ENCODE measurements at places on chromosomes 2 and 18. TPM values are rescaled to one million over a fixed set of nuclear protein-coding genes. Genes with fewer than 3 reads are reported as not detected.
A peak's percentile ranks its signal among the peaks of the same experiment; 100 is the strongest.

Gene SLC5A7
- total RNA-seq, result 0.06 TPM

Gene ALLC
- not detected for total RNA-seq

Gene PDK1
- total RNA-seq, result 66.3 TPM

Gene CDKL4
- not detected for total RNA-seq

Gene SPATA3
- not detected for total RNA-seq

Gene RAB6C
- not detected for total RNA-seq

Gene POLR1A
- total RNA-seq, result 36.5 TPM

Gene VIL1
- 0.26 TPM for total RNA-seq

Gene UGT1A3
- not detected for total RNA-seq

GRCh38 chr2:72414137-72414760 lies 266.6 kb upstream of the CYP26B1 start:
- no peak for DNase-seq
- H3K27me3 ChIP-seq, result no peaks in the 10 kb centered on the region
- H3K27ac ChIP-seq, result no peak overlapping the region
- no peaks in the 10 kb centered on the region for H3K36me3 ChIP-seq
- no peak overlapping the region for H3K4me3 ChIP-seq

GRCh38 chr18:34726286-34727004 lies 16.3 kb downstream of the DTNA start:
- H3K4me3 ChIP-seq, result no peak overlapping the region
- no peaks in the 10 kb centered on the region for H3K36me3 ChIP-seq
- H3K27ac ChIP-seq, result no peak overlapping the region
- no peaks in the 10 kb centered on the region for H3K27me3 ChIP-seq
- no peaks in the 10 kb centered on the region for H3K4me1 ChIP-seq

- no peak for DNase-seq
- peaks cover under 1% of the 10 kb centered on the region for H3K4me1 ChIP-seq
- H3K27ac ChIP-seq, result no peak overlapping the region
- no peaks in the 10 kb centered on the region for H3K36me3 ChIP-seq
- H3K27me3 ChIP-seq, result no peaks in the 10 kb centered on the region
- H3K4me3 ChIP-seq, result no peak overlapping the region
Observed at GRCh38 chr2:162298669-162299335, 19.7 kb downstream of the IFIH1 start.

DNA sequence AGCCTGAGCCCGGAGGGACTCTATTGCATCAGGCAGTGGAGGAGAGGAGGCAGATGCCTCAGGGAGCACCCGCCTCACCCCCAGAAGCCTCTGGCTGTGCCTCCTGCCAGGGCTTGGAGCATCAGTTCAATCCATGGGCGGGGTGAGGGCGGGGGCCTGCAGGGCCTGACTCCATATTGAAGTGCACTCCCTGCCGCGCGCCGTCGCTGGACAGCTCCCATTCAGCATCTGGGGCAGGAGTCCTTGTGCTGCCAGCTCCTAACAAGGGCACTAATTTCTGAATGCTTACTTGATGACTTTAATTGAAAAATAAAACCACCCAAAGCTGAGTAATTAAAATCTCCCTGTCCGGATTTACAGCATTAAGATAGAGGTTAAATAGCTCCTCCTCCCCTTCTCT lies 23.8 kb downstream of the C1QL2 start:
- H3K36me3 ChIP-seq, result no peaks in the 10 kb centered on the region
- DNase-seq, result no peak
- H3K27ac ChIP-seq, result no peak overlapping the region
- no peaks in the 10 kb centered on the region for H3K4me1 ChIP-seq

DNA sequence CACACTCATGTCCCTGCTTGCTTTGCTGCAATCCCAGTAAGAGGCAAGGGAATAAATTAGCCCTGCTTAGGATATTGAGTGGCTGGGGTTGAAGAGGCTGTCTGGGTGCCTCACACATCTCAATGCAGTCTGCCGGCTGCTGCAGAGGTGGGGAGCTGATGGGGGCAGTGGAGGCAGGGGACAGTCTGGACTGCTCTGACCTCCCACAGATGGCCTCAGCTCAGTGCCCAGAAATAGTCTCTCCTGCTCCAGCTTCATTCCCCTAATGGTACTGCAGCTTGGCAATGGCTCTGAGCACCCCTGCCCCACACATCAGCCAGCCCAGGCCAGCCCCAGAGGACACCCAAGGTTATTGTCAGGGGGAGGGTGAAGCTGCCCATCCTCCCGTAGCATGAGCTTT lies 21.5 kb upstream of the TNS1 start:
- H3K36me3 ChIP-seq, result no peaks in the 10 kb centered on the region
- no peaks in the 10 kb centered on the region for H3K4me1 ChIP-seq
- H3K27me3 ChIP-seq, result no peaks in the 10 kb centered on the region

DNA sequence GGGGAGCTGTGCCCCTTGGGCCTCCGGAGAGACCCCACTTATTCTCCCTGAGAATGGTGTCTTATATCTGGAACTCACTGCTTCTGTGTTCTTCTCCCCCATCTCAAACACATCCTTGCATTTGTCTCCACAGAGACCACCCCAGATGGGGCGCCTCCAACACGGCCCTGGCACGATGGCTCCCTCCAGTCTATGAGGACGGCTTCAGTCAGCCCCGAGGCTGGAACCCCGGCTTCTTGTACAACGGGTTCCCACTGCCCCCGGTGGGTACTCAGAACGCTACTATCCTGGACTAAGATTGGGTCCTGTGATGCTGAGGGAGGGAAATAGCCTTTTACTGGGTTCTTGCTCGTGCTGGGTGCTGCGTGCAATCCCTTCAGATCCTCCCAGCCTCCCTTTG lies 40.3 kb downstream of the TPO start:
- no peak for DNase-seq
- H3K36me3 ChIP-seq, result no peaks in the 10 kb centered on the region
- peaks cover 66% of the 10 kb centered on the region for H3K27me3 ChIP-seq
- H3K27ac ChIP-seq, result no peak overlapping the region
- no peaks in the 10 kb centered on the region for H3K4me1 ChIP-seq
- H3K4me3 ChIP-seq, result no peak overlapping the region

- no peaks in the 10 kb centered on the region for H3K4me1 ChIP-seq
- DNase-seq, result no peak
- no peak overlapping the region for H3K4me3 ChIP-seq
- H3K36me3 ChIP-seq, result no peaks in the 10 kb centered on the region
- H3K27ac ChIP-seq, result no peak overlapping the region
Observed at GRCh38 chr2:24842081-24843050, 49.1 kb downstream of the CENPO start.

DNA sequence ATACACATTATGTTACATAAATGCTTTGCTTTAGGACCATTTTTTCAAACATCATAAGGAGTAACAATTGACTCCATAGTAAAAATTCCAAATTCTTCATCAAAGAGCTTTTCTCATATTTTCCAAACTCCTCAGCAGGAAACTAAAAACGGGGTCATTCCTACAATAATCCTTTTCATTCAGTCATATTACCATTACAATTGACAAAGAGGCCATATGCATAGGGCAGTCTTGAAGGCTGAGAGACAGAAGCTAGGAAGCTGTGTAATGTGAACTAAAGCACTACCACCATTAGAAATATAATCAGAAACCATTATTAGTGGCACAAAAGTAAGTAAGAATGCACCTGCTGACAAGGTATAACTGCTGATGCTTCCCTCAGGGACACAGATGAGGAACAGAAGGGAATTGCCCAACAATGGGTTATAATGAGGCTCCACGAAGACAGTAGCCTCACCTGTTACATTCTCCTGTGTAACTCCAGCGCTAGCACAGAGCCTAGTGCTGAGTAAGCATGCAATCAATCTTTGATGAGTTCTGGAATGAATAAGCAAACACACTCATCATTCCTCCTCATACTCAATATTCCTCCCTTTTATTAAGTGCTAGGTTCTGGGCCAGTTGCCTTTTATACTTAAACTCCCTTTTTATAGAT lies 942.3 kb downstream of the CPS1 start:
- H3K36me3 ChIP-seq, result no peaks in the 10 kb centered on the region
- H3K4me1 ChIP-seq, result no peaks in the 10 kb centered on the region
- no peak overlapping the region for H3K27ac ChIP-seq
- no peak for DNase-seq

DNA sequence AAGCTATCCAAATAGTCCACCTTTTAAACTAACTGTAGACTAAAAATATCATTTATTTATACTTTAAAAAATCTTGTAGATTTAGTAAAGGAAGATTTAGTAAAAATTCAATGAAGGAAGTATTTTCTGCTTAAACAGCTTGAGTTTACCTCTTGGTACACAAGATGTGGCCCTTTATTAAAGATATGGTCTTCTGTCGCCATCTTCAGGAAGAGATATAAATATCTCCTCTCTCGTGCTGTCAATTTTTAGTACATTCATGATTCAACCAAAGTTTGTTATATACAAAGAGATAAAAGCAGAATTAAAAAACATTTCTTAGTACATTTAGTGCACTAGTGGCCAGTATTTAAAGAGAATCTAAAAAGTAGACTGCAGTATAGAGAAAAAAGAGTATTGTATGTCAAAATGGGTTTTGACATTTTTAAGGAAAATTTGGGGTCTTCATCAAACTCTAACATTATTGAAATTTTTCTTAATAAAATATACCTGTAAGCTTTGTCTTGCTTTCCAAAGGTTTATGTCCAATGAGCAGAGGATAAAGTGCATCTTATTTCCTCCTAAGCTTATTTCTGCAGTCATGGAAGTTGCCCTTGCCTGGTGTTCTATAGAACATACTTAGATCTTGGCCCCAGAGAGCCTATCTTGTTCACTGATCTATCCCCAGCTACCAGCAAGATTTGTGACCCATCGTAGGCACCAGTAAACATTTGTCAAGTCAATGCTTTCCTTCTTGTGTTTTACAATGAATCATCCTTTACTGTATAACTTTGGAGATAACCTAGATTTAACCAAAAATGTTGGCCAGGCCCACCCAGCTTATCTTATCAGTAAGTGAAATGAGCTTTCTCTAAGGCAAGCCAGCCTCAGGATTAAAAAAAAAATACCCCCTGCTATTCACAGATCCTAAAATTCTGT lies 18.5 kb upstream of the EML6 start:
- no peaks in the 10 kb centered on the region for H3K27me3 ChIP-seq
- H3K4me1 ChIP-seq, result no peaks in the 10 kb centered on the region

DNA sequence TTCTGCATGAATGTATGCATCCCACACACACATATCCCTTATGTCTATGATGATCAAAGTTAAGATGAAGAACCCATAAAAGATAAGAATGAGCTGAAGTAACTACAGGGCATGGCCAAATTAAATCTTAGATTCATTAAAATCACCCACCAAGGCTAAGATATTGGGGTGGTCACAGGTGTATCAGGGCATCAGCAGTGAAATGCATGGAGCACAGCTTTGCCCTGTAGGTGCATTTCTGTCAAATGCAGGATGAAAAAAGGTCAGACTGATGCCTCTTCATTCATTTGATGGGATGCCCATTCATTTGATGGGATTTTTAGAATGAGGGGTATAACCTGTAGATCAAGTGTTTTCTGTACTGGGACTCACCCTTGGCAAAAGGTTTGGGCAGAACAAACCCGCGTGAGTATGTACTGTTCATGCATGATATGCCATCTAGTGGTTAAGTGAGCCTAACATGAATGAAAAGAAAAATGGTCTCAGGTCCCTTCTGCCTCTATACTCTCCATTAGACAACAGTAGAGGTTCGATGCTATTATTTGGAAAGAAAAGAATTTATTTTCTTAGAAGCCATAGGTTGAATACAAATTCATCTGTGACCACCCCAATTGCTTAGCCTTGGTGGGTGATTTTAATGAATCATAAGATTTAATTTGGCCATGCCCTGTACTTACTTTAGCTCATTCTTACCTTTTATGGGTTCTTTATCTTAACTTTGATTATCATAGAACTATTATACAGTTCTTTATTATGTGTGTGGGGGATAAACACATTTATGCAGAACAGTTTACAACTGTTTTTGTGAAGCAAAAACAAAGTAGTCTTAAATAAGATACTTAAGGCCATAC lies 43.2 kb upstream of the NOSTRIN start:
- H3K4me3 ChIP-seq, result no peak overlapping the region
- H3K27ac ChIP-seq, result no peak overlapping the region
- DNase-seq, result peak; percentile 71
- no peaks in the 10 kb centered on the region for H3K4me1 ChIP-seq
- H3K36me3 ChIP-seq, result no peaks in the 10 kb centered on the region

- no peak overlapping the region for H3K27ac ChIP-seq
- H3K27me3 ChIP-seq, result no peaks in the 10 kb centered on the region
- no peak for DNase-seq
- H3K4me3 ChIP-seq, result no peak overlapping the region
- no peaks in the 10 kb centered on the region for H3K36me3 ChIP-seq
Observed at GRCh38 chr2:216676630-216677029, 18.7 kb downstream of the IGFBP5 start.

DNA sequence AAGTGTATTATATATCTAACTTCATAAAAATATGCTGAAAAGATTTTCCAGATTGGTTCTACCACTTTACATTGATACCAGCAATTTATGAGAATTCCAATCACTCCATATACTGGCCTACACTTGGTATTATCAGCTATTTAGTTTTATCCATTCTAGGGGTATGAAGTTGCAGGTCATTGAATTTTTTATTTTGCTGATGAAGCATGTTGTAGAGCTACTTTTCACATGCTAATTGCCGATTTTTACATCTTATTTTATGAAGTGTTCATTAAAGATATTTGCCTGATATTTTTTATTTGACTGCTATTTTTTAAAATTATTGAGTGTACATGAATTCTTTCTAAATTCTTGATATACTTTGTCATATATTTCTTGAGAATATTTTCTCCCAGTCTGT lies 542.1 kb downstream of the ADCYAP1 start:
- DNase-seq, result no peak
- H3K27me3 ChIP-seq, result no peaks in the 10 kb centered on the region
- H3K27ac ChIP-seq, result no peak overlapping the region
- H3K4me1 ChIP-seq, result no peaks in the 10 kb centered on the region

DNA sequence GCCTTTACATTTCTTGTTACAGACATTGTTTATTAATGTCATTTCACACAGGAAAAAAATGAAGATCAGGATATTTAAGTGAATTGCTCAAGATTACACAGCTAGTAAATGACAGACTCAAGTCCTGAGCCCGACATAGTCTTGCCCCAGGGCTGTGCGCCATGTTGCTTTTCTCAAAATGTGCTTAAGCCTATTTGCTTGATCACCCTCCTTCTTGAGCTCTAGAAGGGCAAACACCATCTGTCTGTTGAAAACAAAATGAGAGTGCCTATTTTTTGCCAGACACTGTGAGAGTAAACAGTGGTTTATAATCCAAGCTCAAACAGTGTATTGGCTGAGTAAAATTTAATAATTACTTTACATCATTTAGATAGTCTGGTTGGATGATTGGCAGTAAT lies 34.8 kb upstream of the HNMT start:
- no peaks in the 10 kb centered on the region for H3K36me3 ChIP-seq
- no peak for DNase-seq
- no peak overlapping the region for H3K27ac ChIP-seq
- H3K4me1 ChIP-seq, result peaks cover 5% of the 10 kb centered on the region
- H3K27me3 ChIP-seq, result no peaks in the 10 kb centered on the region

DNA sequence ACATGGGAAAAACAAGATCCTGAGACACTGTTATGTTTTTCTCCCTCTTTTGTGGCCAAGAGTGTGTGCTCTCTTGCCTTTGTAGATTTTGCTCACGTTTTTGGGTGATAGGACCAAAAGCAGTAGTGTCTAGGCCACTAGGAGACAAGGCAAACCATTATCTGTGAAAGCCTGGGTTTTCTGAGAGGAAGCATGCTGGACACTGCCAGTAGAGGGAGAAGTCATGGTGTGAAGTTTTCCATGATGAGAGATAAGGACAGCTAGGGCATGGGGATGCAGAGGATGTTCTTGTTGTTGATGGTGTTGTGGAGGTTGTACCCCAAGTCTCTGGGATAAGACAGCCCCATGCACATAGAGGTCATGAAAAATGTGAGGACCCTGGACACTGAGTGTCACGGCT lies 285.3 kb downstream of the SOX11 start:
- no peak overlapping the region for H3K27ac ChIP-seq
- no peak overlapping the region for H3K4me3 ChIP-seq
- H3K27me3 ChIP-seq, result 0 out of 2 replicates have a peak, but pooled peaks cover 5% of the 10 kb centered on the region
- no peaks in the 10 kb centered on the region for H3K4me1 ChIP-seq
- no peaks in the 10 kb centered on the region for H3K36me3 ChIP-seq
